ENCODE measurements at places on chromosomes 3 and 15.

- no peak for DNase-seq
Observed at GRCh38 chr15:26712335-26712734, 60.5 kb downstream of the GABRB3 start.

DNA sequence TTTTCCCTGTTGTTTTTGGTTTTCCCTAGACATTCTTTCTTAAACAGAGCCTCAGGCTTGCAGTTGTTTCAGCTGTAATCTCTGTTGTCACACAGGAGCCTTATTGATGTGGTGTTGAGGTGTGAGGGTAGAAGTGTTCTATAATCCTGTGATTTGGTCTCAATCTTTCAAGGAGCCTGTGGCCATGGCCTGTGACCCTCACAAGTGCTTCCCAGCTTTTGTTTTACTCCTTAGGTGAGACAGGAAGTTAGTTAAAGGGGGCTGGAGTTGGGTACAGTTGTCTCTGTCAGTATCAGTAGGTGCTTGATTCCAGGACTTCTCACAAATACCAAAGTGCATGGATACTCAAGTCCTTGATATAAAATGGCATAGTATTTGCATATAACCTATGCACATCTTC lies 77.2 kb downstream of the PDCD6IP start:
- DNase-seq = no peak

- no peak for DNase-seq
Observed at GRCh38 chr3:177013681-177014280, 183.5 kb downstream of the TBL1XR1 start.

DNA sequence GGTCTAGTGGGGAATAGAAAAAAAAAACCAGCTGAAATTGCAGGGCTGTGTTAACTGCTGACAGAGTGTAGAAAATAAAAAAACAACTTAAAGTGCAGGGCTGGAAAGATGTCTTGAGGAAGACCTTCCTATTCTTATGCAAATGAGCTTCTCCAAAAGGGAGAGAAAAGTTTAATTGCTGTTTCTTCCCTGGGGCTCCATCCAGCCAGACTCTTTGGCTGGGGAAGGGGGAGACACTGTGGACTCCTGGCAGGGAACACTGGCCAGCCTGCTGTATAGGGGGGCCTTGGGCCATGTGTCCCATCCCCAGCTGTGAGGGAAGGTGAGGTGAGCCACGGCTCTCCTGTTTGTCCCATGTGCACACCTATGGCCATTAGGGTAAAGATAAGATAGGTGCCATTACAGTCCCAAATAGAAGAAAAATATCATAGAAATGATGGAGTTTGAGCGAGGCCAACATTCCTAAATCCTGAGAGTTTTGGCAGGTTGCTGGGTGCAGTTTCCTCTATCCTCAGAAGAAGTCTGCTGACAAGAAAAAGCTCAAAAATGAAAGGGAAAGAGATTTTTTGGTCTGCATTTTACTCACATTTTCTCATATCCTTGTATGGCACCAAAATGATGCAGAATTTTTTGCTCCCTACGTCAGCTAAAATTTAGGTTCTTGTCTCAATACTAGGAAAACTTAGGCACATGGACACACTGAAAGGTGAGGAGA lies 901.7 kb downstream of the PLOD2 start:
- DNase-seq = no peak

GRCh38 chr3:52721002-52721729 lies 15.3 kb downstream of the SPCS1 start:
- DNase-seq = no peak

GRCh38 chr3:45564172-45564571 lies 30.4 kb upstream of the LIMD1 start:
- DNase-seq = no peak
